ENCODE measurements at places on chromosomes 3 and 15.

DNA sequence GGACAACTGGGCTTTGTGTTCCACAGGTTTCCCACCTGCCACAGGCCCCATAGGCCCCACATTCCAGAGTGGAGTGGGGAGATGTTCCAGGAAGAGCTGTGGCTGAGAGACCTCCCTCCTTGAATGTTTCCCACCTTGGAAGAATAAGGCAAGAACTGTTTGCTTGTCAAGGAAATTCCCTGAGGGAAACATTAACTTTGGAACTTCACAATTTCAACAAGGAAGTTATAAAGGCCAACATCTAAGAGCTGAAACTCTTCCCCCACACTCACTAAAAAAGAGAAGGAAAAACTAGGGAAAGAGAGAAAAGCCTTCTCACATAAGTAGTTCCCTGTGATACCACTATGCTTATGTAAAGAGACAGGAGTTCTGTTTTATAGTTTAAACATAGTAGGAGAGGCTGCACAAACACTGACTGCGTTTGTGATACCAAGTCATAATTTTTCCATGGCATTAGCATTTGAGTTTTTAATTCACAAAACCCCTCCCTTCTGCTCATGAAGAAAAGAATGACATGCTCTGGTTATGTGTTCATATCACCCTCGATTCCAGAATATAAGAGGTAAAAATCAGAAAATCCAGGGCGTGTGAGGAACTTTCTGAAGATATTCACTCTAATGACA is 39.8 kb upstream of the SPRED1 start:
- DNase-seq, result no peak

GRCh38 chr3:101687142-101687931 is 819 bp upstream of the RPL24 start:
- DNase-seq, result no peak

DNA sequence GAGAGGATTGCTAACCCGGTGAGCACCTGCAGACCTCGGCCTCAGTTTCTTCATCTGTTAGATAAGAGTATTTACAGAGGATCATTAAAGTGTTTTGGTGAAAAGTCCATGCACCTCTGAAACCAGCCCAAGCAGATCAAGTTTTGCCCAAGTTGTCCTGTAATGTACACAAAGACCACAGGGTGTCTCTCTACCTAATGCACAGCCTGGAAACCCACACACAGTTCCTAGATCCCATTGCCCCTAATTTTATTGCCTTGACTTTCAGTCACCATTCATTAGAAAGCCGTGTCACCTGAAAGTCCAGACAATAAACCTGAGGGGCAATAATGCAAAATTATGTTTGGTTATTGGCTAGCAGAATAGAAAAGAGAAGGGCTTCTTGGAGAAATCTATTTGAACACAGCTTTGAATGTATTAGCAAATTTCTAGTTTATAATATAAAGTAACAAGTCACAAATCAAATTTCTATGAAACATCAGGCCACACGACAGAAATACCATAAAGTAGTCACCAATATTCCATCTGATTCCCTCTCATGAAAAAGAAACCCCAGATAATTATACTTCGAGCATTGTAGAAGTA is 161.3 kb upstream of the SLC2A2 start:
- peak; percentile 45 for DNase-seq

GRCh38 chr15:69090197-69090948 is 70.1 kb upstream of the GLCE start:
- DNase-seq, result no peak

GRCh38 chr15:44545913-44546802 is 9.2 kb downstream of the EIF3J start:
- peak; percentile 31 for DNase-seq

- DNase-seq, result no peak
These were observed 174.0 kb upstream of the TPM1 start for GRCh38 chr15:62868507-62868906.

DNA sequence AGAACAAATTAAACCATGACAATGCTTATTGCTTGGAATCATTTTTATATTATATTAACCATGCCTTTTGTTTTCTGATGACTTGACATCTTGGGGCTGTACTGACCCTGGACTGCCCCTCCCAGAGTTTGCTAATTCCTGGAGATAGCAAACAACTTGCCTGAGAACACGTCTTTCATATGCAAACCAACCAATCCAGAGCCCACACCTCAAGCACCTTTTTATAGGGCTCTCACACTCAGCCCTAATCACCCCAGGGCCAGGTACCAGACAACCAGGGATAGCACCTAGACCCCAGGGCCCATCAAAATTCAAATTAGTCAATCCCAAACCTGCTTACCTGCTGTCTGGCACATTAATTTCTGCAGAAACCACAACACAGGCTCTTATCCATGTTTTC is 36.9 kb downstream of the MRPS11 start:
- no peak for DNase-seq

DNA sequence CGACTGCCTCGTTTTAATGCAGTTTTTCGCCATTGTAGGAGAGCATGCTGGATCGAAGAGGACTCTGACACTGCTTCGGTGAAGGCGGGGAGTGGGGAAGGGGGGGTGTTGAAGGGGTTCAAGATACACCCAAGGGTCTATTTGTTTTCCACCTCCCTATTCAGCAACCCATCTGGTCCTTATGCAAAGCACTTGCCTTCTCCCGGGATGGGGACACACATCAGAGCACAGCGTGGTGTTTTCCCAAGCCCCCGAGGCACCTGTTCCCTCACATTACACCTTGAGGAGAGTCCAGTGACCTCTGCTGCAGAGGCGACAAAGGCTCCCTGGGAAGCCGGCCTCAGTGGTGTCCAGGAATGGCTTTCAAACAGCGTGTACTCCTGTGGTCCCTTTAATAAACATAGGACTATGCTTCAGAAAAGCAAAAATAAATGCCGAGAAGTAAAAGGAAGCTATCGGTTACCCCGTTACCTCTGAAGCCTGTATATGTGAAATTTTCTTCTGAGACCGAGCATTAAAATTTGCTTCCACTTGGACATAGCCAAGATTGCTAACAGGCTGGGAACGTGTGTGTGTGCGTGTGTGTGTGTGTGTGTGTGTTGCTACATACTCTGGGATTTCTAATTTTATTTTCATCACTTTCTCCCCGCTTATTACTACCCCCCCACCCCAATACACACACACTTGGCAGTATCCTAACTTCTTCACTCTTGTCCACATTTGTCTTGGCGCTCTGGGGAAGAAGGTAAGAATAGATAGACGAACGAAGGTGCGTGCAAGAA is 53.2 kb downstream of the CCDC54 start:
- no peak for DNase-seq

GRCh38 chr3:97910931-97911351 is 61.3 kb downstream of the RIOX2 start:
- DNase-seq, result no peak

DNA sequence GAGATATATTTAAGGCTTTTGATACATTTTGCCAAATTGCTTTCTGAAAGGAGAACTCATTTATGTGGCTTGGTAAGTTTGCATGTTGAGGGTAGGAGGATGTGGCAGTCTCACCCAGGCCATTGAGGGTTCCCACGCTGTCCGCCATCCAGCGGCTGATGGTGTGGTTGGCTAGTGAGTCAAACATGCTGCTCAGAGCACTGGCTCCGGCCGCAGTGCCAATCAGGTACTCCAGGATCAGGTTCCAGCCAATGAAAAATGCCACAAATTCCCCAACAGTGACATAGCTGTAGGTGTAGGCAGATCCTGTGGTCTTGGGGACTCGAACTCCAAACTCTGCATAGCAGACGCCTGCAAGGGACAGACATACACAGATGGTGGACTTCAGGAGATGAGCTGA is 82.3 kb downstream of the CLDN11 start:
- DNase-seq, result no peak

GRCh38 chr3:38173834-38174418 is 8.6 kb downstream of the OXSR1 start:
- no peak for DNase-seq

DNA sequence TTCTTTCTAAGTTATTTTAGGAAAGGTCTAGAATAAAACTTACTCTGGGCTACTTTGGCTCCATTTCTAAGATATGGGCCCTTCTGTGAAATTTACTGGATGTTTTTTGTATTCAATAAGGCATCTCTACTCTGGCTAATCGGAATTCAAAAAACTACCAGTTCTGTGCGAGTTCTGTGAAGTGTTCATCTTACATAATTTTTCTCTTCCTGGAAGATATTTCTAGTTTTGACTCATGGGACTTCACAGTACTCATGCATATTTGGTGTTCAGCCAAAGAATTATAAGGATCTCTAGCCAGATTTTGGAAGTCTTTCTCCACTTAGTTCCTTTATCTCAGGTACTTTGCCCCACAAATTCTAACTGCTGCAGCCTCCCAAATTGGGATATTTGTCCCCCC is 46.4 kb upstream of the MBNL1 start:
- DNase-seq, result peak; percentile 13

DNA sequence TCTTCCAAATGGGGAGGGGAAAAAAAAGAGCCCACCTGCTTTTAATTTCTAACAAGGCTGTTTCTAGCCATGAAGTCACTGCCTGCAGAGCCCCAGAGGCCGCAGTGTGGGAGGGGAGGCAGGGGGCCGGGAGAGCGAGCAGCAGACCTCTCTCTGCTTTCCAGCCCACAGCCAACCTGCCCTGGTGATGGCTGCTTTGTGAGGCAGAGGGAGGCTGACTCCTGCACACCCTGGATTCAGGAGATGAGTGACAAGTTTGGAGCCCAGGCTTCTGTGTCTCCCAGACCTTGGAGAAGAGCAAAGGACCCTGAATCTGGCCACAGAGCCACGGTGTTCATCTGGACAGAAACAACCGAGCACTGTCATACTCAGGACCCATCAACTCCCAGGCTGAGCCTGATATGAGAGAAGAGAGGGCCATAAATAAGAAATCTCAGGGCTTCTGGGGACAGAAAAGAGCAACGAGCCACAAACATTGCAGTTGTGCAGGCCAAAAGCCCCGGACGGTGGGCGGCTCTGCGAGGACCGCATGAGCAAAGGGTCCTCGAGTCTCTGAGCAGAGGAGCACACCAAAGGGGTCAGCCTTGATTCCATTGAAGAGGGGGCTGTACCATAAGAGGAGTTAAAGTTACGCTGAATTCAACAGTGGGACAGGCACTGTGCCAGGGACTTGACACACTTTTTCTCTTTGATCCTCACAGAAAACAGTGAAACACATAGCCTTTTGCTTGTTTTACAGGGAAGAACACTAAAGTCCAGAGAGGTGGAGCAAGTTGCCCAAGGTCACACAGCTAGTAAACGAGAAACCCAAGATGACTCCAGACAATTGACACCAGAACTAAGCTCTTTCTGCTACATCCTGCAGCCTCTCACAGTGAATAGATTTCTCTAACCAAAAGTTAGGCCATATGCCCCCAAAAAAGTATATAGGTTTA is 97.2 kb downstream of the SEMA5B start:
- DNase-seq, result no peak

- no peak for DNase-seq
These were observed 340.6 kb downstream of the TBL1XR1 start for GRCh38 chr3:176856721-176857120.

GRCh38 chr3:38805765-38806386 is 10.1 kb downstream of the SCN10A start:
- peak; percentile 41 for DNase-seq

DNA sequence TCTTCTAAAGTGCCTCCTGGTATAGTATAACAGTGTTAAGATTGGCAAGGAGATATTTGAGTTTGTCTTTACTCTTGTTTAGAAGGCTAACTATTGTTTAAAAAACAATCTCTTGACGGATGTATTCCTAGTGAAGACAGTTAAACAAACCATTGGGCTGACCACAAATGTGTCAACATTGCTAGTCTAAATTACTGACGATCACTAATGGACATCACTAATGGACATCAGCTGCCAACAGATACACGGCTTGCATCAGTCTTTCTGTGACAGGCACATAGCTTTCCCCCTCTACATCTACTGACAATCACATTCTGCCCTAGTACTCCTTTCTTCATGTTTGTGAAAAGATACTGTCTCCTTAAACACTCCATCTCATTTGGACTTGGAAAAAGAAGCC is 57.1 kb upstream of the ETV5 start:
- no peak for DNase-seq

GRCh38 chr3:128190501-128190900 is 37.2 kb downstream of the EEFSEC start:
- no peak for DNase-seq

DNA sequence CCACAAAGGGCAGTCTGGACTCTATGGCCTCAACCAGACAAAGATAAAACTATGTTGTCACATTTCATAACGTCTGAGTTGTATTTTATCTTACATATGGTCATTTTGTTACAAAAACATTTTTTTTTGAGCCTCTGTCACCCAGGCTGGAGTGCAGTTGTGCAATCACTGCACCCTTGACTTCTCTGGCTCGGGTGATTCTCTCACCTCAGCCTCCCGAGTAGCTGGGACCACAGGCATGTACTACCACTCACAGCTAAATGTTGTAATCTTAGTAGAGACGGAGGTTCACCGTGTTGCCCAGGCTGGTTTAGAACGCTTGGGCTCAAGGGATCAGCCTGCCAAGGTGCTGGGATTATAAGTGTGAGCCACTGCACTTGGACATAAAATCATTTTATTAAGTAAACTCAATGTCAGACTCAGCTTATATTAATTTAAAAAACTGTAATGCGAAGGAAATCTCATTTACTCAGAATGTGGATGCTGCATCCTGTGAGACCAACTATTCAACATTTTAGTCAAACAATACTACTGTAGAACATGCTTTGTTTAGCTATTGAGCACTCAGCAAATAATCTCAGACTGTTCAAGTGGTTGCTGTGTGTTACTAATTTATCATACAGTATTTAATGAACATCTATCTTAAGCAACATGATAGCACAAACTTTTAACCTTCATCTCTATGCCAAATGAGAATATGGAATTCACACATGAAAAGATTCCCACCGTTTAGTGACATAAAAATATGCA is 209.2 kb downstream of the TBL1XR1 start:
- no peak for DNase-seq

GRCh38 chr15:83843471-83843871 is 189.5 kb downstream of the ADAMTSL3 start:
- no peak for DNase-seq

DNA sequence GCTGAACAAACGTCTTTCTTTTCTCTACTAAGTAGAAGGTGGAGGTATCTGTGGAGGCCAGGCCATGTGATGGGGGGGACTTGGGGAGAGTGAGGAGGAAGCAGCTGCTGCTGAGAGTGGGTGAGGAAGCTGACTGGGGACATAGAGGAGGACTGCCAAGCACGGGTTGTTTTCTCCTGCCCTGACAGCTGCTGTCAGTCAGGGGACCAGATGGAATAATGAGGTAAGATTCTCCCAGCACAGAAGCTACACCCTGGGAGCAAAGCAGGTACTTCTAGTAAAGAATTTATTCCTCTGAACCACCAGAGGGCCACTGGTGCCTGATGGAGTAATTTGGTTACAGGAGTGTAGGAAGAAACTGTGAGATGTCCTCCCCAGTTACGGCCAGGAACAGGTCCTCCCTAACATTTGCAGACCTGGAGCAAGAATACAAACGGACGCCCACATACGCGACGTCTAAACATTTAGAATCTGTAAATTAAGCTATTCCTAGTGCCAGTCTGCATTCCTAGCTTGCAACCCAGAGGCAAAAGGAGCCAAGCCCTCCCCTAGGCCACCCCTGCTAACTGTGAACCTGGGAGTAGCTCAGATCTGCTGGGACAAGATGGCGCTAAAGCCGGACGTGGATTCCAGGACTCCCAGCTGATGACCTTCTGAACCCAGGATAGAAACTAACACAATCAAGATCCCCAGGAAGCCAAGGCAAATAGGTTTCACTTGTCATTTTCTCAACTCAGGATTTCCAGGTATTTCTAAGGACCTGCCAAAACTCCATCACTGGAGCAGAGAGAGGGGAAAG is 14.8 kb downstream of the CRYGS start:
- no peak for DNase-seq

All from HTR-8/SVneo (cell line).